ENCODE measurements at places on chromosomes 6 and 20.

- DNase-seq = no peak
Observed at GRCh38 chr6:149580880-149581279, 14.7 kb downstream of the GINM1 start.

GRCh38 chr6:15668918-15669317, 6.1 kb upstream of the DTNBP1 start:
- DNase-seq = no peak

DNA sequence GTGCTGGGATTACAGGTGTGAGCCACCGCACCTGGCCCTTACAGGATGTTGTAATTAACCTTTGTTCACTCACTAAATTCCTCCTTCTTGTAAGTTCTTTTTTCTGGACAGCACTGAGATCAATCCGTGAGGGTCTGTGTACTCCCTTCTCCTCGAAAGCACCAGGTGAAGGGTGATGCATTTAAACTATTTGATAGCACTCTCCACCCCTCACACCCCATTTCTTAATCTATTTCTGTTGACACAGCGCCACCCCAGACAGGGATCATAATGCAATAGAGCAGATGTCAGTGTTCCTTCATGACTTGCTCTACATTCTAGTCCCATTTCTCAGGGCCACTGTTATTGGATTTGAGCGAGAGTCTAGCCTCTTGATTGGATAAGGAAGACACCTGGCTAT, 46.3 kb downstream of the PPP1R14C start:
- no peak for DNase-seq

GRCh38 chr20:55273149-55273548, 732.2 kb downstream of the CBLN4 start:
- DNase-seq = no peak

DNA sequence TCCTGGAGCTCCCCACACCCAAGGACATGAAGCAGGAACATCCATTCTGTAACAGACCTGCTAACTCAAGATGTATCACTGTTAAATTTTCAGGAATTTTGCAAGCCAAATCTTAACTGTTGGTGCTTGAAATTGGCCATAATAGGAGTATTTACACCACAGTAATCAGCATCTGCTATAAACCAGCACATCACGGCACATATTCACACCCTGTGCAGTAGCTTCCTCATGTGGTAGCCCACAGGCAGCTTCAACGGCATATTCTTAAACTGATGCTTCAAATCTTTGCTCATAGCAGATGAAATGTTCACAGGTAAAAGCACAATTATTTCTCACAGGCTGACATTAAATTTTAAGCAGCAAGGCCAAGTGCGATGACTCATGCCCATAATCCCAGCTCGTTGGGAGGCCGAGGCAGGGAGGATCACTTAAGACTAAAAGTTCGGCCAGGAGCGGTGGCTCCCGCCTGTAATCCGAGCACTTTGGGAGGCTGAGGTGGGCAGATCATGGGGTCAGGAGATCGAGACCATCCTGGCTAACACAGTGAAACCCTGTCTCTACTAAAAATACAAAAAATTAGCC, 43.5 kb upstream of the LYRM2 start:
- DNase-seq = no peak

GRCh38 chr6:39198528-39198927, 30.7 kb downstream of the KCNK5 start:
- no peak for DNase-seq

GRCh38 chr6:22596011-22596410, 26.6 kb downstream of the HDGFL1 start:
- no peak for DNase-seq

GRCh38 chr6:119148825-119149525, 70.5 kb upstream of the FAM184A start:
- DNase-seq = no peak

GRCh38 chr6:136922685-136923006, 545 bp downstream of the SLC35D3 start:
- no peak for DNase-seq

DNA sequence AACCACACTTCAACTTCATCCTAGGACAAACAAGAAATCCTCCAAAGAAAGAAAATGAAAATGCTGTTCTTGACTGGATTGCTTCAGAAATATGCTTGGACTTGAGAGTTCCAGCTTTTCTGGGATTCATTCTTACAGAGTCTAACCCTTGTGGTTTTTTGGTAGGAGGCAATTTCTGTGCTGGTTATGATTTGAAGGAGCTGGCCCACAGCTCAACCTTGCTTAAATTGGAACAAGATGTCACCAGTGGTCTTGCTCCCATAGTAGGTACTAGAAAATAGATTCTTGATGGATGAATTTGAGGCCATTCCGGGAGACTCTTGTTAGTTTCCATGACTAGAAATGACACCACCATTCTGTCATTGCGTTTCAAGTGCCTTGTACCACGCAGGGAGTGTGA, 54.3 kb upstream of the BMP6 start:
- DNase-seq = no peak

DNA sequence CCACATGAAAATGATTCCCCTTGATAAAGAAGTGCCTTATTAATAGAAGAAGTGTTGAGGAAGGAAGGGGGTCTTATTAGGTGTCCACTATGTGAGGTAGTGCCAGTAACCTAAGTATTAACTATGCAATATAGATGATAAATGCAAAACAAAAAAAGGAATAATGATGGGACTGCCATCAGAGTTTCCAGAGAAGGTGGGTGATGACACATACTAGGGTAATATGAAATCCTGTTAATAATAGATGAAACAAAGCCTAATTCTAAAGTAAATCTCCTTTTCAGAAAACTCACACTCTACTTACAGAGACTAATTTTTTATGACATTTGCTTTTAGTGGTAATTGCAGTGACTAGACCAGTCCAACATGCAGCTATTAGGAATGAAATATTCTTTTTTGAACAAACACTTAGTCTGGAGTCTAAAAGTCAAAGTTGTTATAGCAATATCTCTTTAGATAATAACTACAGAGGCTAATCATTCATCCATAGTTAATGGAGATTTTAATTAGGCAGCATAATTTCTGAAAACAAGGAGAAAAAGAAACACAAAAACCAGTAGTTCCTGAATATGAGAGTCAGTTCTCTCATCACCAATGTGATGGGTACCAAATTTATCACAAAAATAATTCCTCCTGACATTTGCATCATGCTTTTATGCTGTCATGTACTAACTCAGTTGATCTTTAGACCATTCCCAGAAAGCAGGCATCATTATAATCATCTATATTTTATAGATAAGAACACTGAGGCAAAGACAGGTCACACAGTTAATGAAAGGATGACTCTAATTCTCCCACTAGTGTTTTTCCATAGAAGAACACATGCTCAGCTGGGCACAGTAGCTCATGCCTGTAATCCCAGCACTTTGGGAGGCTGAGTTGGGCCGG, 208.8 kb upstream of the ARG1 start:
- DNase-seq = no peak
